SJCRH30 (cell line): ENCODE measurements at places on chromosomes 12 and 14. TPM values are rescaled to one million over a fixed set of nuclear protein-coding genes. Genes with fewer than 3 reads are reported as not detected.

GRCh38 chr14:91241863-91242262, 2.6 kb downstream of the GPR68 start:
- no peak for DNase-seq

DNA sequence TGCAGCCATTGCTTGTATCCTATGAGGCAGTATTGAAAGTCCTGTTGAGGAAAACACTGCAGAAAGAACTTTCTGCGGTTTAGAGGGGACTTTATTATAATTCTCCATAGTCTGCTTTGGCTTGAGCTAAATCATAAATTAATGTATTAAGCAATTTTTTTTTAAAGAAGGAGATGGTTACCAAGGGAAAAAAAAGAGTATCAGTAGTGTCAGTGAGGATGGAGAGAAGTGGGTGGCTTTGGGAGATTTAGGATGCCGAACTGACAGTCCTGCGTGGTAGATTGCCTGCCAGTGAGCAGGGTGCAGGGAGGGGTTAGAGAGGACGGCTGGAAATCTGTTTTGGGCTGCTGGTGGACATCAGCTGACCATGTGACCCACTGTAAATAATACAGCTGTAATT, 96.8 kb downstream of the MYRFL start:
- DNase-seq = no peak

- DNase-seq = no peak
Observed at GRCh38 chr14:100776681-100777365, 49.1 kb upstream of the MEG3 start.

The LRRC10 gene
- total RNA-seq = not detected in 2 replicates

GRCh38 chr14:79117561-79117960, 947.4 kb downstream of the NRXN3 start:
- DNase-seq = no peak
